ENCODE measurements at places on chromosomes 5 and 9. TPM values are rescaled to one million over a fixed set of nuclear protein-coding genes. Genes with fewer than 3 reads are reported as not detected.

Gene PRRX2
- total RNA-seq: not detected

Gene FST
- total RNA-seq: 2.2 TPM

Gene RXRA
- total RNA-seq: 11.9 TPM

Gene RORB
- total RNA-seq: 55.7 TPM

Gene OLFML2A
- 1.6 TPM for total RNA-seq

Gene AP3S1
- total RNA-seq: 135 TPM

Gene HSD17B4
- total RNA-seq: 190 TPM

Gene NIPAL4
- not detected for total RNA-seq

Gene SLC6A19
- total RNA-seq: not detected

Gene C1QTNF2
- total RNA-seq: 3.4 TPM

Gene TEK
- 7.2 TPM for total RNA-seq

Gene TRIM7
- total RNA-seq: 2.5 TPM

Gene PCDHGA12
- 26.9 TPM for total RNA-seq

Gene BTNL8
- total RNA-seq: not detected

Gene TSSK1B
- 0.31 TPM for total RNA-seq

Gene ADRB2
- total RNA-seq: 0.94 TPM

Gene TMEM203
- 31.6 TPM for total RNA-seq

Gene ADAMTS16
- total RNA-seq: 3.4 TPM

Gene PRELID2
- 19.7 TPM for total RNA-seq

Gene CORO2A
- 5.0 TPM for total RNA-seq

Gene LCN1
- not detected for total RNA-seq

Gene KCNN2
- total RNA-seq: 19.1 TPM

Gene GDF9
- total RNA-seq: 0.94 TPM

Gene FAXDC2
- total RNA-seq: 14.7 TPM

Gene GFI1B
- not detected for total RNA-seq

Gene COMMD10
- total RNA-seq: 26.3 TPM

Gene SPINK4
- total RNA-seq: not detected

Gene EQTN
- total RNA-seq: 8.1 TPM

Gene CARTPT
- total RNA-seq: 0.63 TPM

Gene FBXO4
- 16.0 TPM for total RNA-seq

Gene TEX53
- total RNA-seq: not detected

Gene TRIP13
- 8.1 TPM for total RNA-seq

Gene LECT2
- not detected for total RNA-seq

Gene TRAF2
- total RNA-seq: 11.6 TPM

Gene CDHR2
- total RNA-seq: 0.63 TPM

Gene ADAMTS13
- total RNA-seq: 2.5 TPM

Gene ERAP2
- 6.6 TPM for total RNA-seq

Gene MAP1B
- total RNA-seq: 1,237 TPM

Gene GZMA
- not detected for total RNA-seq

Gene C9orf153
- 1.3 TPM for total RNA-seq

Gene SARDH
- total RNA-seq: 4.7 TPM

Gene GRM6
- total RNA-seq: 0.63 TPM

Gene MARCOL
- not detected for total RNA-seq

Gene IL4
- not detected for total RNA-seq

Gene NUTM2G
- not detected for total RNA-seq

Gene HTR1A
- total RNA-seq: 18.5 TPM

Gene SPATA31C1
- not detected for total RNA-seq

Gene ZNF367
- 4.4 TPM for total RNA-seq

Gene SPATA9
- total RNA-seq: 1.9 TPM

Gene F12
- total RNA-seq: 3.4 TPM

Gene PCDHGB7
- total RNA-seq: 43.5 TPM

Gene C5
- total RNA-seq: 12.2 TPM

Gene CARD6
- total RNA-seq: 0.63 TPM

Gene SPATA31A3
- not detected for total RNA-seq

All from parietal lobe (tissue), 2 donors.